ENCODE measurements at places on chromosomes 6 and 20. TPM values are rescaled to one million over a fixed set of nuclear protein-coding genes. Genes with fewer than 3 reads are reported as not detected.

The ZKSCAN4 gene
- 4.3 TPM for total RNA-seq

DNA sequence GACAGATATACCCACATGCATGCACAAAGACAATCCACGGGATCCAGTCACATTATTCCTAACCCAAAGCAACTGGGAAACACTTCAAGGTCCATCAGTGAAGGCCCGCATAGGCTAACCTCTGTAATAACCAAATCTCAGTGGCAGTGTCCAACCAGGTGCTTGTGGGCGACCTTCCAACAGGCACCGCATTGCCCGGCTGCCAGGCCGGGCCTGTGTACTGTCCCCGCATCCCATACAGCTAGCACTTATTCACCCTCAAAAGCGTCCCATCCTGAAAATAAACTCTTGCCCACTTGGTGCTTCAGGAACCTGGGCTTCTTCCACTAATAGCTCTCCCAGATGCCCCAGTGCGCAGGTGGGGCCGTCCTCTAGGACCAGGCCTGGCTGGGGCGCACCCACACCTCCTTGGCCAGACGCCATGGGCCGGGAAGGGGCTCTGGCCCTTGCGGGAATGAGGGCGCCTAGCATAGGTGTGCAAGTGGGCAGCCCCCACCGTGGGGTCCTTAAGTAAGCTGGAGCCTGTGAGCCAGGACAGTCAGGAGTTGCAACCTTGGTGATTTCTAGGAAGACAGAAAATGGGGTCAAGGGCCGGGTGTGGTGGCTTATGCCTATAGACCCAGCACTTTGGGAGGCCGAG, 1.1 kb upstream of the ENTPD6 start:
- DNase-seq: no peak

The FAM83B gene
- not detected for total RNA-seq

DNA sequence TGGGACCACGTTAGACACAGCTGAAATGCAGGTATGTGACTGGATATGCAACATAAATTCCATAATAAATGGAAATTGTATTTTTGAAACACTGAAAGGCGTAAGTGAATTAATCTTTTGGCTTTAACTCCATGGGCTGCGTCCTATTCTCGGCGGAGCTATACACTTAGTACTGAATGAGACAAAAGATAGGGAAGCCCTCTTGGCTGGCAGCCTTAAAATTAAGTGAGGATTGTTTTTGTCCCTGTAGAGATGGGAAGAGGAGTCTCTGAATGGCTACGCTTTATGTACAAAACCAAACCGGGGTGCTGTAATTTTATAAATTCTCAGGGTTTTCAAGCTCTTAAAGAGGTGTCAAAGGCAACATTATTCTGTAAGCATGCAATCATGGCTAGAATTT, 429.8 kb downstream of the QKI start:
- DNase-seq: no peak

The TRIM40 gene
- total RNA-seq: not detected

The OR2H2 gene
- total RNA-seq: not detected

Data from HFFc6 (cell line).